Osteoblast (primary cell): ENCODE measurements at places on chromosomes 12 and 14. TPM values are rescaled to one million over a fixed set of nuclear protein-coding genes. Genes with fewer than 3 reads are reported as not detected.
A peak's percentile ranks its signal among the peaks of the same experiment; 100 is the strongest.

DNA sequence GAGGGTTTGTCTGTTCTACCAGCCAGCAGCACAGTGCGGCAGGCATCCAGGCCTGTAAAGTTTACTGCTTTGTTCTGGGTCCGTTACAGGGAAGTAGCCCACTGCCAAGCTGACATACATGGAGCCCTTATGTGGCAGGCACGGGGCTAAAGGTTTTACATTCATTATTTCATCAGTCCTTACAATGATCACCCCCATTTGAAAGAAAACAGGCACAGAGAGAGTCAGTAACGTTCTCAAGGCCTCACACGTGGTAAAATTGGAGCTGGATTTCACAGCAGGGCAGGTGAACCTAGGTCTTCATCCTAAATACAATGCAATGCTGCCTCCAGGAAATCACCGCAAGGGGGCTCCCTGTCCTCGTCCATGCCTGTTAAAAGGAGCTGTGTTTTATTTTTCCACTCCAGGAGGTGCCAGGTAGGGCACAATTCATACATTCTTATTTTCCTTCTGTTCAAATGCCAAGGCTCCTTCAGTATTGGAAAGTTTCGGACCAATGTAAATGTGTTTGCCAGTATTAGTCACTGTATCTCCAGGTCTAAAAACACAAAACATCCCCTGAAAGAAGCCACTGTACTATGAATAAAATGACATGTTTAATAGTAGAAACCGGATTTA, 172.2 kb upstream of the GZMB start:
- peak; percentile 48 for DNase-seq

- peak; percentile 94 for DNase-seq
Observed at GRCh38 chr12:68040450-68041075, 51.3 kb downstream of the IFNG-AS1 start.

DNA sequence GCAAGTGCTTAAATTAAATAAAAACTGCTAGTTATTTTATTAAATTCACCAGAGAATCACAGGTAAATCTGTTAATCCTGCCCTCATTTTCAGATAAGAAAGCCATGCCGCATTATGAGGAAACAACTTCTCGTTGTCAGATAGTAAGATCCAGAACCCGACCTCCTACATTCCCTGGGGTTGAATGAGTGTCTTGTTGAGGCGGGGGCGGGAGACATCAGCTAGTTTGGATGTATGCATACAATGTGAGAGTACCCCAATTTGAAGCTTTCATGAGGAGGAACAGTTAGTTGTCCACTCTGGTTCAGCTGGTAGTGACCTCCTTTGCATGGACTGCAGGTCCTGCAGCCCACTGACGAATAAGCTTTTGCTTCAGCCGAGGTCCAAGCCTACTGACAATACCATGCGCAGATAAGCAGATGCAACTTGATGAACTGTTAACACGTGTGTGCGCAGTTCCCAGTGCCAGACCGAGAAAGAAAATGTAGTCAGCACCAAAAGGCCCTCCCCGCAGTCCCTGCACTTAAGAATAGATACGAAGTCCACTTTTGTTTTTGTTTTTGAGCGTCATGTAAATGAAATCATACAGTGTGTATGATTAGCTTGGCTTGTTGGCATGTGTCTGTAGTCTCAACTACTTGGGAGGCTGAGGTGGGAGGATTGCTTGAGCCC, 34.9 kb downstream of the EVL start:
- DNase-seq: no peak

DNA sequence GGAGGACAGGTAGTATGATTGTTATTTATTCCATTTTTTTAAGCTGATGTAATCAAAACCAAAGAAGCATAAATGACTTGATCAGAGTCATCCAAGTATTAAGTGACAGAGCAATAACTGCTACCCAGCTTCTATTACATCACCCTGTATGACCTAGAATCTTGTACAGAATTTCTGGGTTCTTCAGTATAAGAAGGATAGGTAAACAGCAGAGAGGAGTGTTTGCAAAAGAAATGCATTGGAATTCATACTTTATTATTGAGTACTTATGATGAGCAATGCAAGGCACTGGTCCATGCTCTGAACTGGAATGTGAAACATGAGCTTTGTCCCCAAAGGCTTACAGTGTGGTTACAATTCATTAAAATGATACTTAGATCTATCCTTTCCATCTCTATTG, 916.8 kb downstream of the DIO2 start:
- DNase-seq: no peak

- DNase-seq: peak; percentile 75
Observed at GRCh38 chr12:57888409-57889157, 42.1 kb upstream of the CTDSP2 start.

DNA sequence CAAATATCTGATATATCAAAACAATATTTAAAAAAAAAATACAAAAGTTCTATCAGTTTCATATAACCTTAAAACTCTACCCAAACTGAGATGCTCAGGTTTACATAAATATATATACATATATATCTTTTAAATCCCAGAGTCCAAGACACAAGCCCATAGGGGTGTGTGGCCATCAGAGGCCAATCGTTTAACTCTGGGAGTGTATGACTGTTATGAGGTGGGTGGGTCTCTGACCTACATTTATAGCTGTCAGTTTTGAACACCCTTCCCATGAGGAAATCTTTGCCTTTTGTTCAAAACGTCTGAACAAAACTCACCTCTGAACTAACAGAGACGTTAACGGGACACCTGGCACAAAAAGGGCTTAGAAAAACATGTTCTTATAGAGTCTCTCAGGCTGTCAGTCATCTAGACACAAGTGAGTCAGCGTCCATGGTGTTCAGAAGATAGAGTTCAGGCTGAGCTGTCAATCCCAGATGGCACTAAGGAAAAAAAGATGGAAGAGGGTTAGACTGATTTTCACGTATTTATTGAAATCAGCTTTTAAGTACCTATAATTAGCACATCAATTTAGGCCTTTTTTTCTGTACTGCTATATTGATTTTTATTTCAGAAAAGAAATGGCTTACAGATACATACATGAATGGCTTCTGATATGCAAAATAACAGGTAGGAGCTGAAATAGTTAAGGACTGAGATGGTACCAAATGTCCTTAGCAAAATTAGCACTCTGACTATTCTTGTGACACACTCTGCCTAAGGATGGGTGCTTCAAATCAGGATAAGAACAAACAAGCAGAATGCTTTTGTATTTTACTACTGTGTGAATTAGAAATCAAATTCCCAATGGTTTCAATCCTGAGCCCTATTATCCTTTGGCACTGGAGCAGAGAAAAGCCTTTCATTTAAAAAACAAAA, 29.2 kb downstream of the HIGD1C start:
- DNase-seq: no peak

DDN gene
- under 0.01 and 0.29 TPM in 2 replicates for total RNA-seq

DNA sequence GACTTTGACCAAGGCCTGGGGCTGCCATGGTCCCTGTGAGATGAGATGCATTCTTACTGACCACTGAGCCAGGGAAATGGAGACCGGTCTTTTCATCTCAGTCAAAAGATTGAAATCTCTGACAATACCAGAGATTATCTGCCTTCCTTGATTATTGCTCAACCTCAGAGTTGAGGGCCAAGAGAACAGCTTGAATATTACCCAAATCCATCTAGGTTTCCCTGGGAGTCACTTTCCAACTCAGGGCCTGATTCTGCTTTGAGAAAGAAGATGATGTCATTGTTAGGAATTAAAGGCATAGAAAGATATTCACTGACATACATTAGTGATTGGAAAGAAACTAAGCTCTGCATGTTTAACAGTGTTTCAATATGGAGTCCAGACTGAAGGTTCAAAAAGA, 515.9 kb upstream of the TBX3 start:
- no peak for DNase-seq

DNA sequence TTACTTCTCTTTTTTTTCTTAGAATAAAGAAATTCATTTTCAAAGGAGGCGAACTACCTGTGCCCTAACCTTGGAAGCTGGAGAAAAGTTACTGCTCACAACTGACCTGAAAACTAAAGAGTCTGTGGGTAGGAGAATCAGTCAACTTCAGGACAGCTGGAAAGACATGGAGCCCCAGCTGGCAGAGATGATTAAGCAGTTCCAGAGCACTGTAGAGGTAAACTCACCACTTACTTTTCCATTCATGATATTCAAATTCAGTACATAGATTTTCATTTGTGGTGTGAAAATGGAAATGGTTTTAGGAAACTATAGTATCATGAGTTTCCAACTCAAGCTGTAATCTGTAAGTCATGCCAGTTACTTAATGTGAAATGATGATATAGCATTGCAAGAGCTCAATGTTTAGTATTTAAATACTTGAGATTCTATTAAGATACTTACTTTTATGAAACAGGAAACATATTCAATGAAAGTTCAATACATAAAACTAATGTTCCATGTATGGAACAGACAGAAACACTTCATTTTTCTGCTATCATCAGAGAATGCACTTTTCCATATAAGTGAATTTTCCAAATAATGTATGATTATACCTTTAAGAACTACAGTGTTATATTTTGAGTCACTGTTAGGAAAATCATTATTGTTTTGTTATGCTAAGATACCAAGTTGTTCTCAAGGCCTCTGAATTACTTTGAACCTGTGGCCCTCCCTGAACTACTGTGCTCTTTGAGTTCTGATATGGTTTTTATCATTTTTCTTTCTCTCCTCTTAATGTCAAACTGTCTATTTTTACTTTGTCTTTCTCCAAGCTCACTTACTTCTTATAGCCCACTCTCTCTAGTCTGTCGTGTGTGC, 119.0 kb downstream of the ESR2 start:
- no peak for DNase-seq

DNA sequence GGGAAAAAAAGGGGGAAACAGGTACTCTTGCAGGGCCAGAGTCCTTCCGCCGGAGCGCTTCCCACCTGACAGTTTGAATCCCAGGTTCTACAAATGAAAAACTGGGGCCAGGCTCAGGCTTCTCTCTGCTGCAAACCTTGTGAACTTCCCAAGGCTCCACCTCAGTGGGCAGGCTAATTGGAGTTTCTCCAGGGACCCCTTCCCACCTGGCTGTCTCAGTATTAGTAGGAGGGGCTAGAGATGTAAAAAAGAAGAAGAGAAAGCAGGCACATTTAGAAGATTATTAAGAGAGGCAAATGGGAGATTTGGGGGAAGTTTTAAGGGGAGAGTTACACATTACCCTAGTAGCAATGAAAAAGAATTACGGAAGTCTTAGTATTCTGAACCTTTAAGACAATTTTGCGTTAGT, 20.0 kb upstream of the CLEC2D start:
- no peak for DNase-seq

DNA sequence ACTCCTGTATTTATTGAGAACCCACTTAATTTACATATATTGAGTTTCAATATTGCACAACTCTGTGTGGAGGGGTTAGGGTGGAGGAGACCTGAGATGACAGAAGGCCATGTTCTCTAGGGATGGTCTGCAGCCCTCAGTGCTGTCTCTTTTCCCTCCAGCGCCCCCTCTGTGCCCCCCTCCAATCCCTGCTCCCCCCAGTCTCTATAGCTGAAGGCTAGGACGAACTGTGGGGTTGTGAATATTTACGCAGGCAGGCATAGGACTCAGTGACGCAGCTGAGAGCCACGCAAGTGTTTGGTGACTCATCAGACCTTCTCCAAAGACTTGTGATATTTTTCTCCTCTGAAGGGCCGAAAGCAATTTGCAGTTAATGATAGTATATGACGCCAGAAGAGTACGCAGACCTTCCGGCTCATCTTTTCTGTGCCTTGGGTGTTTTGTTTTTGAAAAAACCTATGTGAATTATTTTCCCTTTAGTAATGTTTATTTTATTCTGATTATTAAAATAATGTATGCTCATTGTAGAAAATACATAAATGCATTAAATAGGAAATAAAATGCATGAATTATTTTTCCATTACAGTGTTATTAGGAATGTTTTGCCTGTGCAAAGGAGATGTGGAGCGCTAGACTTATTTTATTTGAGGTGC, 85.3 kb downstream of the SLC25A47 start:
- peak; percentile 94 for DNase-seq
